AG09319 (cell line): ENCODE measurements at places on chromosomes 2 and 18.

DNA sequence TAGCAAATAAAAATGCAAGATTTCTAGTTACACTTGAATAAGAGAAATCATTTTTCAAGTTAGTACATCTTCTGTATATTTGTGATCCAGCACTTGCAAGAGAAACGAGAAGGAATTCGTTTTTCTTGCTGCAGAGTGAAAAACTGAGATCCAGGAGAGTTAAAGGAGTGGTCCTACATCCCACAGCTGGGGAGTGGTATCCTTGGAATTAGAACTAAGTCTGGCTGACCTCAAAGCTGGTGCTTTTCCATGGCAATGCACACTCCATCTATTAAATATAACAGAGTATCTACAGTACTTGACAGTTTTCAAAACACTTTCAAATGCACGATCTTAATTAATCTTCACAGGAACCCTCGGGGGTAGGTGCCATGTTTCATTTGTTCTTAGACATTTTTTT is 46.8 kb downstream of the TRIB2 start:
- DNase-seq = no peak

DNA sequence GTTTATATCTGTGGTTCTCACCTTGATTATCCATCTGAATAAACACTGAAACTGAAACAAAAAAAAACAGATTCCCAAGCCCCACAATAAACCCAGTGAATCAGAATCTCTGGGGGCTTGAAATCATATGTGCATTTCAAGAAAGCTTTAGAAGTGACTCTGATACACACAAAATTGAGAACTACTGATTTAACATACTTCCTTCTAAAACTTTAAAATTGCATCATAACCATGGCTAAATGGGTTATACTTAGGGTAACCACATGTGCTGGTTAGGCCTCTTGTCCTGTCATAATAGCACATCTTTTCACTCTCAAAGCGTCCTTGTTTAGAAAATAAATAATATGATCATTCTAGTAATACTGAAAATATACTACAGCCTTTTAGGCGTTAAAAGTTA is 100.9 kb downstream of the ATAD2B start:
- DNase-seq = no peak

DNA sequence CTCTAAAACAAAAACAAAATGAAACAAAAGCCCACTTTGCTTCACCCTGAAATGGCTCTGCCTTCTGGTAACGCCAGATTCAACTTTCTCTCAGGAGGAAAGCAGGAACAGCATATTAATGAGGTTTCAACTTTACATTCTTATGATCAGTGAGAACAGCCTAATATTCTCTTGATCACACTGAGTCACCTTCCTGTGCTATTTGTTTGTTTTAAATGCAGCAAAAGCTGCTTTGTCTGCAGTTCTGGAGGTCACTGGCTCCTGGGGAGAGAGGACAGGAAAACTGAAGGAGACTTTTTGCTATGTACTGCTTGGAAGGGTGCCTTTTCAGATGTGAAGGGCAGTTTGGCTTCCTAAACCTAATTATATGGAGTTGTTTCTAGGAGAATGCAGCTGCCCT is 48.1 kb downstream of the MAIP1 start:
- no peak for DNase-seq

DNA sequence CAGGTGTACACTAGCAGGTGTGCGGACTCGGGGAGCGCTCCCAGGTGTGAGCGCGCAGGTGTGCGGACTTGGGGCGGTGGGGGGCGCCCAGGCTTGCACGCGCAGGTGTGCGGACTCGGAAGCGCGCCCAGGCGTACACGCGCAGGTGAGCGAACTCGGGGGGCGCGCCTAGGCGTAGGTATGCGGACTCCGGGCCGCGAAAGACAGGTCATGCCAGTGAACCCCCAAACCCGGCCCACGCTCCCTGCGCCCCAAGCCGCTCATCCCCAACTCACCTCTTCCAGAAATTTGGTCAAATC is 342 bp downstream of the CYB5A start:
- DNase-seq = no peak

- DNase-seq = no peak
Measured at GRCh38 chr2:134161170-134161547, 92.7 kb upstream of the MGAT5 start.

GRCh38 chr2:218781691-218782527 is at the start of gene CYP27A1:
CYP27A1 (plus strand) TSS chr2:218782147; CDS start chr2:218782183, 36 bp downstream.
- DNase-seq = no peak

DNA sequence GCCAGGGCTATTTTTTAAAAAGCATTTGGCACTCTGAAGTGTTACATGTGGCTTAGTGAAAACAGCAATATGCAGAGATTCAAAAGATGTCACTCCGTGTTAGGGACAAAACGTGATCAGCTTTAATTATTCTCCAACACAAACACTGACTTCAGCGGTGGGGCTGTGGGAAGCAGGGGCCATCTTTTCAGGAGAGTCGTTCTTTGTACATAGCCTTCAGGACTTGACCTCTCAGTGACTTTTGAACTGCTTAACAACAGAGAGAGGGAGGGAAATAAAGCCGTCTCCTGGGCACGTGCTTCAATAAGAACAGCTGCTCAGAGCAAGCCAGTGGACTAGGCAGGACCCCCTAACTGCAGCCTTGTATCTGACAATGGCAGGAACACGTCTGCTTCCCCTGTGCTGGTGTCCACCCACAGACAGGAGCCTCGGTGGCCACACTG is 95.0 kb upstream of the HDAC4 start:
- DNase-seq = no peak

DNA sequence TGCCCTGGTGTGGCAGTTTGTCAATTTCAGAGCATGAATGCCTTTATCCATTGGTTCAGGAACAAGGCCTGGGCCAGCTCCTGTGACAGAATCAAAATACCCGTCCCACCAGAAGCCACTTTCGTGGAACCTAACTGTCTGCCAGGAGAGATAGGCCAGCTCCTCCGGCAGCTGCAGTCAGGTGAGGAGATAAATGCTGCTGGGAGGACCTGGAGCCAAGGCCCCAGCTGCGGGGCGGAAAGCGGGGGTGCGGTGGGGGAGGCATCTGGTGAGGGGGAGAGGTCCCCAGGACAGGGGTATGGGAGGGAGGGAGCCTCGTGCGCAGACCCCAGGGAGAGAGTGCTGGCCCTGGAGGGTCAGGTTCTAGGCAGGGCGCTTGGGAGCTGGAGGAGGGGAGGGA is 4.4 kb upstream of the ASB1 start:
- DNase-seq = no peak

DNA sequence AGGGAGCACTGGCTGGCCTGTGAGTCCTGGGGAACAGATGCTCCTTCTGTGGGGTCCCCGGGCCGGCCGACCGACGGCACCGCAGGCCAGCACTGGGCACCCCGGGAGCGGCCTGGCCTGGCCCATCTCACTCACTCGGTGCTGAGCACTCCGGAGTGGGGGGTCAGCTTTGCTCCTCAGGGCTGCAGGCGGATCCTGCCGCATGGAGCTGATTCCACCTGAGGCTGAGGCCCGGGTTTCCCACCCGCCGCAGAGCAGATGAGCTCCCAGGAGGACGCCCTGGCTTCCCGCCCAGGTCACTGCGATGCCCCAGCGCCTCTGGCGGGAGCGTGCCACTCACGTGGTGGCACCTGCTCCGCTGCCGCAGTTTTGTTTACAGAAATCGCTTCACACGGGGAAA is 418.6 kb downstream of the GALR1 start:
- no peak for DNase-seq

GRCh38 chr18:38010971-38011857 is 445.6 kb upstream of the CELF4 start:
- DNase-seq = no peak

GRCh38 chr2:1740716-1741589 is 3.4 kb downstream of the PXDN start:
- DNase-seq = no peak

- peak; percentile 80 for DNase-seq
Measured at GRCh38 chr2:173657996-173658717, 303.5 kb downstream of the CDCA7 start.

GRCh38 chr18:50009773-50010335 is 185.1 kb downstream of the MYO5B start:
- no peak for DNase-seq

DNA sequence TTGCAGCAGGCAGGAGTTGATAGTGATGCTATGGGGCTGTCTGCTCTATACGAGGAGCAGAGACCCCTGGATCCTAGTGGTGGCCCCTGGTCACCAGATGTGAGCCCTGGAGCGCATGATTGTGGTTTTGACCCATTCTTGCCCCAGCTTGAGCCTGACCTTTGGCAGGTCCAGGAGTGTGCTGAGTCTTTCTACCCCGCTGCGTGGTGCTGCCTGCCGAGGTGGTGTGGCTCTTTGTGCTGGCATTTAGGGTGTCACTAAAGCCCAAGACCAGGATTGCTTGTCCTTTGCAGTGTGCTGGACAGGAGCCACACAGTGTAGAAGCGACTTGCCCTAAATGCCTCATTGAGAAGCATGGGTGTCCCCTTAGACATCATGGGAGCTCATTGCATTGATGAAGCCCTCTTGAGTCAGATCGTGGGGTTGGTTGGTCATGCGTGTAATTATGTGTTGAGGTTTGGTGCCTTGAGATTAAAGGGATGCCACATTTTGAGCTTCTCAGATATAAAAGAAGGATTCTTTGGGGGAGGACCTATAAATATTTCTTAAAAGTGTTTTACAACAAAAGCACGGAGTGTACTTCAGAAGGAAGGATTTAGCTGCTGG is 88.3 kb downstream of the AGAP1 start:
- no peak for DNase-seq

DNA sequence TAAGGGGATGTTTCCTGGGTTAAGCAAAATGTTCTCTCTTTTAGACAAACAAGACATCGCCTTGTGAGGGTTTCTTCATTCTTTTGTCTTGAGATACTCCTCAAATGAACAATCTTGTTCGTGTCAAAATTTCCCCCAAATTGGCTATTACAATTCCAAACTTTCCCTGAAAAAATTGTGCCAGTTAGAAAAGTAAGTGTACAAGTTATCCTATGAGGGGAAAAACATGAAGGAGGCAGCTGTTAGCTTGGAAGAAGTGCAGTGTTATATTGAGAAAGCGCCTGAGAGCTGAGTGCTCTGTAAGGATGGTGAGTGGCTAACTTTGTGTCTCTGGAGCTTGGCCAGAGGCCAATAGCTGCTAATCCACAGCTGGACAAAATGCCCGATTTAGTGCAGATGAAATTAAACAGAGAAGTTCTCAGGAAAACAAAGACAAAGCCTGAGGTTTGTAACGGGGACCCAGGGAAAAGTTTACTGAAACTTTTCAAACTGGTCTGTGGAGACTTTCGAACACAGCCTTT is 14.1 kb upstream of the PLEKHH2 start:
- no peak for DNase-seq

GRCh38 chr18:76259711-76260110 is 235.3 kb downstream of the ZNF516 start:
- no peak for DNase-seq

DNA sequence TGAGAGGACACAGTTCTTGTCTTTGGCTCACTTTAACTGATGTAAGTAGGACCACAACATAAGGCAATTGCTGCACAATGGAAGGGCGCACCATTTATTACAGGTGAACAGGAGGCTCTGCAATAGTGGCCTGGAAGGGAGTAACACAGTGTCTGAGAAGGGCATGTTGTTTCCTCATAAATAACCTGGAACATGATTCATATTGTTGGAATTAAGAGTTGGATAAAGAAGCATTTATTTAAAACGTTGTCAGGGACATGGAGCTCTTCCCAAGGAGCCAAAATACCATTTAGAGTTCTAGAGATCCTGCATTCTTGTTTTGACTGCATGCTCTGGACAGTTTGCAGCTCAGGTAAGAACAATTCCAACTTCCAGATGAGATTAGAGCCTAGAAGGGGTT is 110.4 kb downstream of the PLCL1 start:
- DNase-seq = no peak
